Right hindlimb (tissue), 1 donor: ENCODE measurements at places on chromosomes 6 and 20.

GRCh38 chr6:148213366-148213765, 129.3 kb upstream of the SASH1 start:
- no peak for DNase-seq

- no peak for DNase-seq
These were observed 524.6 kb upstream of the JARID2 start for GRCh38 chr6:14721103-14721758.

- no peak for DNase-seq
These were observed 75.4 kb upstream of the KCNG1 start for GRCh38 chr20:51098284-51098810.

DNA sequence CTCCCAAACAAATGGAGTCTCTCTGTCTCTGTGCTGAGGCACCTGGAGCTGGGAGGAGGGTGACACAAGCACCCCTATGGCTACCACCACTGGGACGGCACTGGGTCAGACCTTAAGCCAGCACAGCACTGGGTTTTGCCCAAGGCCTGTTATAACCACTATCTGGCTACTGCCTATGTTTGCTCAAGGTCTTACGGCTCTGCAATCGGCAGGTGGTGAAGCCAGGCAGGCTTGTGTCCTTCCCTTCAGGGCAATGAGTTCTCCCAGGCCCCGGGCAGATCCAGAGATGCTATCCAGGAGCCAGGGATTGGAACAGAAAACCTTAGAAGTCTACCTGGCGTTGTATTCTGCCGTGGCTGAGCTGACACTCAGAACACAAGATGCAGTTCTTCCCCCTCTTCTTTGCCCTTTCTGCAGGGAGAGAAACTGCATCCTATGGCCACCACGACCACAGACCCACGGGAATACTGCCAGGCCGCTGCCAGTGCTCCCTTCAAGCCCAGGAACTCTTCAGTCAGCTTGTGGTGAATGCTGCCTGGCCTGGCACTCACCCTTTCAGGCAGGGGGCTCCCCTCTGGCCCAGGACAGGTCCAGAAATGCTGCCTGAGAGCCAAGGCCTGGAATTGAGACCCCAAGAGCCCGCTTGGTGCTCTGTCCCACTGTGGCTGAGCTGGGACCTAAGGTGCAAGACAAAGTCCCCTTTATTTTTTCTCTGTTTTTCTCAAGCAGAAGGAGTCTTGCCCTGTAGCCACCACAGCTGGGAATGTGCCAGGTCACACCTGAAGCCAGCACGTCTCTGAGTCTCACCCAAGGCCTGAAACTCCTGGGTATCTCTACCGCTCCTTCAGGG, 67.0 kb upstream of the FRMD1 start:
- no peak for DNase-seq

DNA sequence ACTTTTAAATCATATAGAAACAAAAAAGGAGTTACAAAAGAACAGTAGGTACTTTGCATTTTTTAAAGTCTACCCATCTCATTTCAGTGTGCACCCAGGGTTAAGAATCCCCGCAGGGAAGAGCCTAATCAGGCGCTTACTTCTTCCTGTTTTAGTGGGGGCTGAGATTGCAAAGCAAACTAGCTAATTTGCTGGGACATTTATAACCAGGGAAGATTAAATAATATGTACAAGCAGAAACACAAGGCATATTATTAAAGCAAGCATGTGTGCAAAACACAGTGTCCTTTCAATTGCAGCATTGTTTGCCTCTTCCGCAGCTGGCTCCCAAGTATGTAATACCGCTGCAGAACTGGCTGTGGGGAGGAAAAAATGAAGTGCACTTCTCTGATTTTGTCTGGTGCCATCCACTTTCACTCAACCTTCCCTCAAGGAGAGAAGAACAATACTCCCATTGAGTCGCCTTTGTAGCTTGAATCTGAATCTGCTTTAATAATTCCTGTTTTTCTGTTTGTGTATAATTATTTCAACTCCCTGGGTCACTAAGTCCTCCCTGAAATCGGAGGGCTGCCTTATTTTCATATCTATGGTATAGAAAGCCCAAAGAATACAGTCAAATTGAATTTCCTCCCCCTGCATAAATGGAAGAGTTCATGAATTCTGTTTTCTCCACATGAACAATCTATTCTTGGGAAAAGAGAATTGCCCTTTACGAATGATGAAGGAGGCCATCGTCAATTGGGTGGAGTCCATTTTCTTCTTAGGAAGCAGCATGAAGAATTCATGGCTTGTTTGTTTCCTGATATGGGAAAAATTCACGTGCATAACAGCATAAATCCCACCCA, 23.3 kb upstream of the BCAS1 start:
- DNase-seq = no peak

GRCh38 chr6:169786349-169786748, 34.9 kb downstream of the ERMARD start:
- DNase-seq = no peak

- no peak for DNase-seq
These were observed 22.7 kb downstream of the TMX4 start for GRCh38 chr20:7996898-7997297.

DNA sequence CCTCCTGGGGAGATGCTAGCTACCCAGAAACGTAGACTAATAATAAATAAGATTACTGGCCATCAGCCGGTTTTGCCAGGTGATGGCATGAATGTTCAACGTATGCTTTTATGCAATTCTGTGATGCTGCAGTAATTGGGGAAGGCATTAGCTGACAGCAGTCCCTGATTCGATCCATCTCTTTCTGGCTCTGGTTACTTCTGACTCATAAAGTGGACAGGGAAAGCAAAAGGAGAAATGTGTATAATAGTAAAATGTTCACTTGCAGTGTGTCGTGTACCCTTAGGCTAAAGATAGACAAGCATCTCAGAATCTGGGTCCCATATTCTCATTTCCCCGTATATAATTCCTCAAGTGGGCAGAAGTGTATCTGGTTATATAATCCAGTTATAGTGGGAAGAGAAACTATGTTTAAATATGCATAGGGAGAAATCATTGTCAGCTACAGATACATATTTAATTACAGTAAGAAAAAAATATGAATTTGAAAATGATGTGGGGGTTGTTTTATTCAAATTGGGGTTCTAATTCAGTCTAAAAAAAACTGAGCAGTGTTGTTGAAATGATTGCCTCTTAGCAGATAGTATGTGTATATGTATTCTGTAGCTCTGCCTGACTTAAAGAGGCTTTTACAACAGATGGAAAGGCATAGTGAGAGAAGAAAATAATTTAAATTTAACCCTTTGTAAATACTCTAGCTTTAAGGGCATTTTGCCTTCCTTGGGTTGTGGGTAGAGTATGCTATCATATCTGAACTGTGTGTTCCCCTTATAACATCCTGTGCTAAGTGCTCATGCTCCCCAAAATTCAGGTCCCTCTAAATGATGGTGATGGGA, 40.6 kb downstream of the DOK5 start:
- DNase-seq = no peak

DNA sequence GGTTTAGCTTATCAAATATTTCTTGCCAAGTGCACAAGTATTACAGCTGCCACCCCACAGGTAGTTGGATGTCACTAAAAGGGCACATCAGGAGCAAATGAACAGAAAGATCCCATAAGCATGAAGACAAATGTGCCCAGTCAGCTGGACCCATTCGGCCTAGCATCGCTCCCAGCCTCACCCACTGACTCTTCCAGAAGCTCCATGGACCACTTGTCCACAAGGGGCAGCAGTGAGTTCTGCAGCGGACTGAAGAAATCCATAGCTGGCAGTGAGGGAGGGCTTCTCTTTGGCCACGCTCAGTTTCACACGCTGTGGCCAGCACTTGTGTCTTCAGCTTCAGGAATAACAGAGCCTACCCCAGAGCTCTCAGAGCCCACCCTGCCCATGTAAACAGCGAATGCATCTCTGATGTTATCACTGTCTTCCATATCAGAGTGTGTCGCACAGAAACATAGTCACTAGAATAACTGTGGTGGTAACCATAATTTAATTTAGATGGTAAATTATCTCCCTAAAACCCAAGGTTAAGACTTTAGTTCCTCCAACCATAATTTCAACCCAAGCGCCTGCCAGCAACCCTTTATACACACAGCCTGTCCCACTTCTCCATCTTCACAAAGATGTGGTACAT, 15.8 kb downstream of the CGA start:
- peak; percentile 55 for DNase-seq

- DNase-seq = no peak
These were observed 279.4 kb downstream of the UBE3D start for GRCh38 chr6:82786248-82786647.

DNA sequence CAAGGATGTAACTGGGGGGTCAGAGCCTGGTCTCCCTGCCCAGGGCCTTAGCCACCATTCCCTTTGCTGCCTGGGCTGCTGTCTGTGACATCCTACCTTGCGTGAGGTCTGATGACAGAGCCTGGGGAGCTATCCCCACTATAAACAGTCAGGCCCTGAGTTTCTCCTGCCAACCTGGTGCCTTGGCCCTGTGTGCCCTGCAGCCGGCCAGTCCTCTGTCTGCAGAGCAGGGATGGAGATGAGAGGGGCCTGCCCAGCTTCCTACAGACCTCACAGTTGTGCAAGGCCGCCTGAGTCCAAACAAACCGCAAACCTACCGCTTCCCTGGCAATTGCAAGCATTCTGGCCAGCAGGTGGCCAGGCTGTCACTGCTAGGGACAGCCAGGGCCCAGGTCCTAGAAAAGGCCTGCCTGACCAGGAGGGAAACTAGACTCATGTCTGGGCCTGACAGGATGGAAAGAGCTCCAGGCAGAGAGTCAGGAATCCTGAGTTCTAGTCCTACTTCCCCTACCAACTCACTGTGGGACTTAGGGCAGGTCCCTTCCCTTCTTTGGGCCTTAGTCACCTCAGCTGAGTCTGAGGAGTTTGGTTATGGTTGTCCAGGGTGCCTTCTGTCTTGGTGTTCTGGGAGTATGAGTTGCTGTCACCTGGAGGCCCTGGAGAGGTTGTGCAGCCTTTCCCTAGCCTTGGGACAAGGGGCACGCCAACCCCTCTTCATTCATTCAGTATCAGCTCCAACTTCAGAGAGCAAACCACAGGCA, 86.2 kb downstream of the VEGFA start:
- no peak for DNase-seq

DNA sequence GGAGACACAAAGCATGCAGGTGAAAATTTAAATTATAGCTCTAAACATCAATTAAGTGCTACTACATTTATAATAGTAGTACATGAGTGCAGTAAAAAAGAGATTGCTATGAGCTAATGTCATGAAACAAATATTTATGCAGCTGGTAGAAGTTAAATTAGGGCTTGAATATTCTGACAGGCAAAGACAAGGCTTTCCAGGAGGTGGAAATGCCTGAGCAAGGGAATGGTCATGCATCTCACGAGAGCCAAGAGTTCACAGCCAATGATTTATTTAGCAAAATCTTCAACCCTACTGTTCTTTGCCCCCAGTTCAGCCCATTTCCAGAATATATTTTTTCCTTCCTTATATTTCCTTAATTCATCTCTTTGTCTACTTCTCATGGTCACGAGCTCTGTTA, 128.9 kb downstream of the HIVEP2 start:
- DNase-seq = no peak

DNA sequence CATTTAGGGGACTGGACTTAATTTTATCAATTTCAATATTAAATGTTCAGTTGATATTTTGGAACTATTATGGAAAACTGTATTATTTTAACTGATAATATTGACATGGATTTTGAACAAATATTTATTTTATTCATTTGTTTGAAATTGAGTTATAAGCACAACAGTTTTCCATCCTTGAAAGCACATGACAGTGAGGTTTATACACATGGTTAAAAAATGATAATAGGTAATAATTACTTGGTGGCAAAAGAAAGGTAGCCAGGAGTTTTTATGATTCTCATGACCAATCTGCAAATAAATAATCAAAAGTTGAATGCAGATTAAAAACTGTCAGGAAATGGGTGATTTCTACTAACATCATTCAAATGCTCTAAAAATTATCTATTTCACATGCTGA, 113.6 kb downstream of the C6orf58 start:
- DNase-seq = no peak
